ENCODE measurements at places on chromosomes 13 and 19.

GRCh38 chr13:20127262-20127561 is 33.6 kb downstream of the GJA3 start:
- DNase-seq: no peak

DNA sequence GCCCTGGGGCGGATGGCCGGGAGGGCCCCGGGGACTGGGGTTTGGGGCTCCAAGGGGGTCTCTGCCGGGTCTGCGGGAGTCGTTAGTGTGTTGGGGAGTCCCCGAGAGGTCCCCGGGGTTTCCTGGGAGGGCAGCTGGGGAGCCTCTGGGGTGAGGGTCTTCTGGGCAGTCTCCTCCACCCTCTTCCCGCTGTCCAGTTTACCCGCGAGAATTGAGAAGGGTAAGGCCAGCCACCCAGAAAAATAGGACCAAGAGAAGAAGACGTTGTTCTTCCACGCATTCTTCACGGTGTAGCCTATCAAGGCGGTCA is 1.0 kb upstream of the ETFB start:
- DNase-seq: no peak

- peak; percentile 68 for DNase-seq
Observed at GRCh38 chr19:1864480-1865171, 1.2 kb upstream of the KLF16 start.

DNA sequence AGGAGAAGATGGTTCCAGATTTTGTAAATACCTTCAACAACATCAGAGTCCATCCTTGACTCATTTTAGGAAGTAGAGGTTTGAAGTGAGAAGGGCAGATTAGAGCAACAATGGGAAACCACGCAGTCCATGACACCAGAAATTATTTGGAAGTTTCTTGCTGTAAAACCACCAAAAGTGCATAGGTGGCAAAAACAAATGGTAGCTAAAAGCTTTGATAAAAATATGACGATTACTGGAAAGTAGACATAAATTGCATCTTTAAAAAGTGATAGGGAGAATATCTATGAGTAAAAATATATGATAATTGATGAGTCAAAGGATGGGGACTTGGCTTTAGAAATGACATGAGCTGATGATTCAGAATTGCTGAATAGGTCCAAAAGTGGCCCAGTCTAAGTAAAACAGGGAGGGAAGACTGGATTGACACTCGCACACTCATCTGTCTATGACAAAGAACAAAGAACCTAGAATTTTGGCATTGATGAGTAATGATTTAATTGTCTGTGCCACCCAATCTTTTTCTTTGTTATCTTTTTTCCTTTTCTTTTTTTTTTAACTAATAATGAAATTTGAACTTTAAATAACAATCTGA is 472.2 kb downstream of the MYO16 start:
- DNase-seq: peak; percentile 22

- no peak for DNase-seq
Observed at GRCh38 chr19:44876930-44877535, 14.0 kb upstream of the TOMM40 start.

GRCh38 chr13:51148223-51148951 is 37.3 kb upstream of the C13orf42 start:
- no peak for DNase-seq

DNA sequence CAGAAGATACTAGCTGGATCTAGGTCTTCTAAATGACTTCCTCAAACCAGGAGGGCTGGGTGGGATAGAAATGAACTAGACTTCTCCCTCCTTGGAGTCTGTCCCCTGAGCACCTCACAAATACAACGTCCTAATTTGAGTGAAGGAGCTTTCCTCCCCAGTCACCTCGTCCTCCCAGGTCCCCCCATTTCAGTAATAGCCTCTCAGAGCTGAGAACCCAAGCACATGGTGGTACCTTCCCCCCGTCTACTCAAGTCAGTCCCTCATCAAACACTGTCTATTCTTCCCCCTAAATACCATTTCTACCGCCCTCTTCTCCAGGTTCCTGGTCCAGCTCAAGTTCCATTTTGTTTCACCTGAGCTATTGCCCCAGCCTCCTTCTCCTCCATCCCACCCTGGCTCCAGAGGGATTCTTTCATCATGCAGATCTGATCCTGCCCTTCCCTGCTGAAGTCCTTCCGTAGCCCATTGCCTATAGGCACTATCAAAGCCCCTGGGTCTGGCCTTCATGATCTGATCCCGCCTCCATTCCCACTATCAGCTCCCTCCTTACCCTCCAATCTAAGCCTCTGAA is 5.3 kb upstream of the PRKCG start:
- DNase-seq: no peak

GRCh38 chr13:76860706-76861105 is 25.5 kb downstream of the KCTD12 start:
- no peak for DNase-seq

GRCh38 chr13:73057284-73058063 is 1.3 kb upstream of the KLF5 start:
- DNase-seq: no peak

- DNase-seq: no peak
Observed at GRCh38 chr13:30681843-30682242, 53.5 kb upstream of the ALOX5AP start.

DNA sequence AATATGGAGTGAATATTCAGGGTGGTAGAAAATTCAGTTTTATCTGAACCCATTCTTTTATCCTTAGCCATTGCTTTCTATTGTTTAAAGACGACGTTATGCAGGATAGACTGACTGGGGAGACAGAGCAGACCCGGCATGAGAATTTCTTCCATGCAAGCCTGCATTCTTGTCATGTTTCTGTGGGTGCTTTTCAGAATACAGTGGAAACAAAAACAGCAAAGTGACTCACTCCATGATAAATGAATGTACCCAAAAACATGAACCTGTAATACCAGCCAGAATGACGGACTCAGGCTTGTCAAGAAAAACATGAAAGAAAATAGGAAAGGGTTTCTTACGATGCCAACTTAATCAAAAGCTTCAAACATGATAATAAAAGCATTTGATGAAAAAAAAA is 924.0 kb downstream of the EFNB2 start:
- no peak for DNase-seq
